IPS DF 19.7 (cell line): ENCODE measurements at places on chromosomes 4 and X.
A peak's percentile ranks its signal among the peaks of the same experiment; 100 is the strongest.

- no peak for DNase-seq
Observed at GRCh38 chr4:8438743-8439142, 1.8 kb downstream of the ACOX3 start.

DNA sequence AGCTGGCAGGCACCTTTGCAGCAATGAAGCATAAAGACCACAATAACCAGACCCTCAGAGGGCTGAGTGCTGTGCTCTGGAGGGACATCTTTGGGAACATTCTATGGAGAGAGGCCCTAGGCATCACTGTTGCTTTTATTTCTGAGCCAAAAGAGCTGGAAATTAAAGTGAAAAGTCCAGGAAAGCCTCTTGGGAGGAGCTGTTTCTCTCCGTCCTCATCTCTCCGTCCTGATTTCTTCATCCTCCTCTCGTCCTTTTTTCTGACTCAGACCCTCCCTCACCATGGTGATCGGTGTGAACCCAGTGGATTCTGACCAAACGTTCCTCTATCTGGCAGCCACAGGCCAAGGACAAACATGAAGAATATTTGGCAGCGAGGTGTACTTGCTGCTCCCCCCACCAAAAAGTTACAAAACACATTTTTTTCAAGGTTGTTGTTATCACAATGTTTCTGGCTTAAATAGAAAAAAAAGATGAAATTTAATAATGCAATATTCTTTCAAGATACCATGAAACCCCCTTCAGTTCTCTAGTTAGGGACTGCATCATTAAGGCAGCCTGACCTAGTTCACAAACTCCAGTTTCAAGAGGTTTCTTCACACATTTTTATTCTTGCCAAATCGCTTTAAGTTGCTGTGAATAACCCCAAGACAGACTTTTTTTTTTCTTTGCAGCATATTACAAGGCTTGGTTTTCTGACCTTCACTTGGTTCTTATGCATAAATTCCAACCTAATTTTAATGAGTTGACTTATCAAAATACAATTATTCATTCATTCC lies 80.2 kb downstream of the SCD5 start:
- no peak for DNase-seq

- DNase-seq: no peak
Observed at GRCh38 chr4:79662651-79663050, 254.6 kb upstream of the GK2 start.

DNA sequence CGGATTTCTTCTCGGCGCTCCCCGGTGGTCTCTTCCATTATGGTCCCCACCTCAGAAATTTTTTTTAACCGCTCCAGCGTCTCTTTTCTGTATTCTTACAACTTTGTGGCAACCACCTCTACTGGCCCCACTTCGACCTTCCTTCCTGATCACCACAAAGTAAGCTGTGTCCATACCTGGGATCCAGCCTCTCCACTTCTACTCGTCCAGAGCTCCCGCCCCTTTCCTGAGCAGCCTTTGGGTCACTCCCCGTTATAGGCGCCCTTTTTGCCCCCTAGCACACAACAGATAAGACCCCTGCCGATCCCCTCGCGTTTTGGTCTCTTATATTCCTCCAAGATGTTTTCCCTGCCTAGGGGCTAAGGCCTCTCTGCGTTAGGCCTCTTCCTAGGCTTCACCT lies 557 bp downstream of the PIGG start:
- no peak for DNase-seq

GRCh38 chrX:78316265-78316664 lies 11.1 kb downstream of the CYSLTR1 start:
- DNase-seq: no peak

DNA sequence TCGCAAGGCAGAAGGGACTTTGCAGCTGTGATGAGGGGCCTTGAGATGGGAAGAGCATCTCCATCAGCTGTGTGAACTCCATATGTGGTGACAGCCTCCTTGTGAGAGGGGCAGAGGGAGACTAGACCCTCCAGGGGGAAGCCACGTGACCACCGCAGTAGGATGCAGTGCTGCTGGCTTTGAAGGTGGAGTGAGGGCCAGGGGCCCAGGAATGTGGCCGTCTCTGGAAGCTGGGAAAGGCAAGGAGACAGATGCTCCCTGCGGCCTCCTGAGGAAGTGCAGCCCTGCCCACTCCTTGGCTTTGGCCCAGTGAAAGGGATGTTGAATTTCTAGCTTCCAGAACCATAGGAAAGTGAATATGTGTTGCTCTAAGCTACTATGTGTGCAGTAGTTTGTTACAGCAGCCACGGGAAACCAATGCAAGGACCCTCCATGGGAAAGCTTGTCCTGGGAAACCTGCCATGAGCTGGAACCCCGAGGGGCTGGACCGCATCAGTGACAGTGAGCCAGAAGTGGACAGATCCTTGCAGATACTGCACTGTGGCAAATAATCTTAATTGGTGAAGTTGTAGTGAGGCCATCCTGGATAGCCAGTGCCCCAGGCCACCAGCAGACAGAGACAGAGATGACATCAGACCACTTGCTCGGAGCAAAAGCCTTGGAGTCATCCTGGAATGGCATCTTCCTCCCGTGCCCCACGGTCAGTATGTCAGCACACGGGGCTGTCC lies 35.4 kb upstream of the SORCS2 start:
- DNase-seq: no peak

DNA sequence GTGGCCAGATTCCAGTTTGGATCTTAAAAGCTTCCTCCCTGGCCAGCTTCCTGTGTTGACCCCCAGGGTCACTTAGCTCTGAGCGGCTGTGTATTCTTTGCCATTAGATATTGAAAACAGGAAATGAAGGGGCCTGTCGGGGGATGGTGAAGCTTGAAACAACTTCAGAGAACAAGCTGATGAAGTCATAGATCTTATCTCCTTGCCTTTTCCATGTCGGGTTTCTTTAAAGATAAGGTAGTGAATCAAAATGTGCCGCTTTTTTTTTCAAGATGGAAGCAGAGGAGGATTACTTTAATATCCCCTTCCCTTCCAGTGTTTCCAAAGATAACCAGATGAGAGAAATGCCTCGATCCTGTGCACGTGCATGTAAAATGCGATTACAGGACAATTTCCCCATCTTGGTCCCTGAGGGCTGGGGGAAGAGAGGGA lies 508.5 kb downstream of the MID1IP1 start:
- DNase-seq: no peak

GRCh38 chr4:81351654-81352445 lies 119.9 kb downstream of the RASGEF1B start:
- DNase-seq: peak; percentile 68

- no peak for DNase-seq
Observed at GRCh38 chrX:131762802-131763234, 218.9 kb downstream of the OR13H1 start.

DNA sequence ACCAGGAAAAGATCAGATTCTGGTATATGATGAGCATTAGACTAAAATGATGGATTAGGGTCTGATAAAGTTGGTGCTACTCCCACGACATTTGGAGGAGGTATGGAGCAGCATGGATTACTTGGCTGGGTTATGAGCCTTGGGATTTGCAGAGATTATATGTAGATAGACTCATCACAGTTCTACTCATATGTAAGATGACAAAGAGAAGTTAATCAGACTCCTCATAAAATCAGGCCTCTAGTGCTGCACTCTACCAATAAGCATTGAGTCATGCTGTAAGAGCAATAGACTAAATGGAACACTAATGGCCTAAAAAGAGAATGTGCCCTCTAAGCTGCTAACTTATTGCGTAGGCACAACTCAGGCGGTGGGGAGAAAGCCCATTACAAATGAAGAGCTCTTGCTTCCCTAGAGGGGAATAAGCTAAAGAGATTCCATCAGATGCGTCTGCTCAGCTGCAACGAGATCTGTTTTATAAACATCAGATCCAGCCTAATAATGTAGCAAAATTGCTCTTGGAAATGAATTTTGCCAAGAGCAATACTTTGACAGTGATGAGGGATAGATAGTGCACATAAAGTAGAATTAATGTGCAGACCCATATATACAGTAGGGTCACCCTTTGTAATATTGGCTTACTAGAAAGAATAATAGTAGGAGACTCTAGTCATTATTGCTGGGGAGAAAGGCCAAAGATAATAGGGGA lies 17.5 kb downstream of the LIAS start:
- DNase-seq: no peak

- no peak for DNase-seq
Observed at GRCh38 chr4:29423836-29424721, 1296.1 kb upstream of the PCDH7 start.

DNA sequence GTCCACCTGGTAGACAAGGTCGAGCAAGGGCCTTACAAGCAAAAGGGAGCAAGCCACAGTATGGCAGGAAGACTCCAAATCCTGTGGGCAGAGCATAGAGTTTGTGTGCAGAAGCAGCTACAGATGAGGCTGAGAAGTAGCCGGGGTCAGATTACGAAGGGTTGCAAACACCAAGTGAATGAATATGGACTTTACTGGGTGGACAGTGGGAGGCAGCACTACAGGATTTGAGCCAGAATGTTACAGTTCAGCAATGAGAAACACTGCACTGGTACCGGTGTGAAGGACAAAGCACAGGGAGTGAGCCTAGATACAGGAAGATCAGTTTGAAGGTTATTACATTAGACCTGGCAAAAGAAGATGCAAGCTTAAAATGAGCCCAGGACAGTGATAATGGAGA lies 46.1 kb upstream of the HOPX start:
- DNase-seq: no peak

- DNase-seq: no peak
Observed at GRCh38 chr4:167717495-167717894, 374.8 kb upstream of the ANXA10 start.

DNA sequence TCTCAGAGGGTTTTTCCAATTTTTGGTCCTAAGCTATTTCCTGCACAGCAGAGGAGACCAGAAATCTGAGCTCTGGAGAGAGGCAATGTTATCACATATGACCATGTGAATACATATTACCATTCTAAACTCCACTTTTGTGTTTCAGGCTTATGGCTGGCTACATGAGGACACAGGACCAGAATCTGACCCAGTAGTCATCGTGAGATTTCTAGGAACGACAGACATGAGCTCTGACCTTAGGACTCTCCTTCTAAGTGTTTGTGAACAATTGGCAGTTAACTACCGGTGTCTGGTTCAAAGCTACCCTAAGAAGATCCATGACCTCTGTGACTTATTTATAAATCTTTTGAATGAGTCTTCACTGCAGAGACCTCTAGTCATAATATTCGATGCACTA lies 198.6 kb downstream of the NWD2 start:
- no peak for DNase-seq

DNA sequence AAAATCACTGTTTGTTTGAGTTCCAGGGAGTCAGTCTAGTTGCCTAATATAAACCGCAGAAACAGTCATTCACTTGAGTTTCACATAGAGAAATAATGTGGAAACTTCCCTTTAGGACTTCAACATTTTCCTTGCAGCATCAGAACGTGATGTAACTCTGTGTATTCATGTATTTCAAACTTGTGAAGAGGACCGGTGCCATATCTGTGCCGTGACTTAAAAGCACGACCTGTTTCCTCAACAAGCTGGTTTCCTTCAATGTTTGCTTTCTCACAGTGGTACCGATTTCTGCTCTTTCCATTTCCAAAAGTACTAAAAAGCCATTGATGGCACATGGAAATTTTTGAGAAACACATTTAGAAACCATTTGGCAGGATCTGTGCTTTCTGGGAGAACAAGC lies 166.6 kb upstream of the RAPGEF2 start:
- no peak for DNase-seq

DNA sequence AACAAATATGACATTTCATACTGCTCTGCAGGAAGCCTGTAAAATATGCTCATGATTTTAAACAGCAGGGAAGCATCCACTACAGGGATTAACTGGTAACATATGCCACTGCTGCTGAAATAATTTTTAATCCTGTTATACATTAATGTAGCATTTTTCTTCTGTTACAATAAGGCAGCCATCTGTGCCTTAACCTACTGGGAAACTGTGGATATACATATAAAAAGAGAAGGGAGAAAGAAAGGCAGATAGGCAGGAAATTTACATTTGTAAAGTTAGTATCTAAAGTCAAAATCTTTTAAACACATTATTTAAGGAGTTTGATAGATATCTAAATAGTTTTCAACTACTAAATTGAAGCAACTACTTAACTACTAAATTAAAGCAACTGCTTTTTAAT lies 514.6 kb upstream of the KLHL4 start:
- DNase-seq: no peak

- DNase-seq: no peak
Observed at GRCh38 chr4:145001635-145002034, 96.4 kb downstream of the ANAPC10 start.

DNA sequence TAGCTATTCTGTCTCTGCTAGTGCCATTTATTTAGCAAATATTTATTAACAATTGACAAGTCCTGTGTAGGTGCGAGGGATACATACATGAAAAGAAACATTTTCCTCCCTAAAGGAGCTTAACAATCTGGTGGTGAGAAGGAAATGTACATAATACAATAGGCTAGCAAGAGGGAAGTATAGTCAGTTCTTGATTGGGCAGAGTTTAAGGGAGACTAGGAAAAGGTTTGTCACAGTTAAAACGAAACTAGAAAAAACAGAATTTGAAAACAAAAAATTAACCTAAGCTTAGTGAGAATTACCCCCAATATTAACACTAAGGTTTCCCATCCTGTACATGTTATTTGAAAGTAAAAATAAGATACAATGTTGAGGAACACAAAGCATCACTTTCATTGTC lies 8.6 kb upstream of the MAML3 start:
- DNase-seq: no peak

- DNase-seq: no peak
Observed at GRCh38 chr4:145618210-145618931, 814 bp upstream of the MMAA start.

GRCh38 chr4:183823434-183823833 lies 81.7 kb upstream of the STOX2 start:
- no peak for DNase-seq

DNA sequence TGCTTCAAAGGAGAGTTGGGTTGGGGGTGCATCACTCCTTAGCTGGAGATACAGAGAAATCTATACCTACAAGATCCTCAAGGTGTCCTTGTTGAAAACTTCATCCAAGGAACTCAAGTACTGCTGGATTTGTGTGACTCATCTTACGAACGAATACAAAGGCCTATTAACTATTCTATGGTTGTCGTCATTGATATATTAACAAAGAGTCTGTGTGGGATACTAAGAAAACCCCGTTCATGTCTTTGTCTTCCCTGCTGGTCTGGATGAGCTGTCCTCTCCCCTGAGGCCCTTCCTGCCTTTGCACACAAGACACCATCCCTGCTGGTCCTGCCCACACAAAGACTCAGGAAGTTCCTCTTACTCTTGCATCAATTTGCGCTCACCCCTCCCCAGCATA lies 54.9 kb upstream of the IRF2 start:
- DNase-seq: no peak

DNA sequence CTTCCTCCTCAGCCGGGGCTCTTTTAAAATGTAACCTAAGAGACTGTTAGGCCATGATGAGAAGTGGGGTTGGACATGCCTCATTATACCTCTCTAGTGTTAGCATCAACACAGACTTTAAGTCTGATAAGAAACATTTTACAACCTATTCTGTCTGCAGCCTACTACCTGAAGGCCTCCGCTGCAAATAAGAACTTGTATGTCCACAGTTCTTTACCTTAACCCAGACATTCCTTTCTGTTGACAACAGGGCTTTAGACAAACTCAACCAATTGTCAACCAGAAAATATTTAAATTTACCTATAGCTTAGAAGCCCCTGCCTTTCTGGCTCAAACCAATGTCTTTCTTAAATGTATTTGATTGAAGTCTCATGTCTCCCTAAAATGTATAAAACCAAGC lies 1418.6 kb downstream of the STIM2 start:
- DNase-seq: no peak
